ENCODE measurements at places on chromosomes 3 and 15.

DNA sequence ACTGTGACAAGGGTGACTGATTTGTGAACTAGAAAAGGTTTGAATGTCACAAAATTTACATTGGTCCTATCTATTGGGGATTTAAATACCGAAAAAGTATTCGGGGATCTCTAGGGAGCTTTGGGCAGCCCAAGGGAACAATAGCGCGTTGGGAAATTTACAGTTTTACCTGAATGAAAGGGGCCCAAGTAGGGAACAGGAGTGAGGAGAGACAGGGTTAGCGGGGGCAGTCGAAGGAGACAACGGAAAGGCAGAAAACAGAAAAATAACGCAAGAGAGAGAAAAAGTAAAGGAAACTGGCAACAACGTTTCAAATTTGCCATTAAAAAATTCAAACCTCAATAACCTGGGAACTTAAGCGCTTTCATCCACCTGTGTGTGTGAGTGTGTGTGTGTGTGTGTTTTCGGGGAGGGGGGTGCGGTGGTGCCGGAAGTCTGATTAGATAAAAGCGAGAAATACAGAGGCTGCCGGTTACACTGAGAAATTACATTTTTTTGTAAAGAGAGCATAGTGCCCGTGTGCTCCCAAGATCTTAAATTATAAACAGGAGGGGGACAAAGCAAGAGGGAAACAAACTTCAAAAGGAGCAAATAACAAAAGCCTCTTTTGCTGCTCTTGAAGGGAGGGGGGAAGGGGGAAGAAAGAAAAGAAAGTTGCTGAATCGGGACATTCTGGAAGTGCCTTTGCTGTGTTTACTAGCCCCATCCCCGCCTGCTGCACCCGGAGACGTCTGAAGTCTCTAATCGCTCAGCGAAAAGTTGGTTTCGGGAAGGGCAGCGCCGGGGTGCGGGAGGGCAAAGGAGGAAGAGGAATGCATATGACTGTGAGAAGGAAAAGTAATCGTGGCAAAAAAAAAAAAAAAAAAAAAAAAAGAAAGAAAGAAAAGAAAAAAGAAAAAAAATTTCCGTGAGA lies 721 bp upstream of the ZIC1 start:
- peak; percentile 51 for DNase-seq

GRCh38 chr3:8113626-8114025 lies 388.0 kb upstream of the LMCD1 start:
- DNase-seq: no peak

GRCh38 chr15:29045717-29046116 lies 159.9 kb downstream of the APBA2 start:
- peak; percentile 48 for DNase-seq

GRCh38 chr3:101886626-101887025 lies 37.3 kb downstream of the NFKBIZ start:
- DNase-seq: no peak

GRCh38 chr15:72269739-72270138 lies 2.6 kb downstream of the PARP6 start:
- DNase-seq: no peak
